CMK (cell line): ENCODE measurements at places on chromosomes 1 and 21.

DNA sequence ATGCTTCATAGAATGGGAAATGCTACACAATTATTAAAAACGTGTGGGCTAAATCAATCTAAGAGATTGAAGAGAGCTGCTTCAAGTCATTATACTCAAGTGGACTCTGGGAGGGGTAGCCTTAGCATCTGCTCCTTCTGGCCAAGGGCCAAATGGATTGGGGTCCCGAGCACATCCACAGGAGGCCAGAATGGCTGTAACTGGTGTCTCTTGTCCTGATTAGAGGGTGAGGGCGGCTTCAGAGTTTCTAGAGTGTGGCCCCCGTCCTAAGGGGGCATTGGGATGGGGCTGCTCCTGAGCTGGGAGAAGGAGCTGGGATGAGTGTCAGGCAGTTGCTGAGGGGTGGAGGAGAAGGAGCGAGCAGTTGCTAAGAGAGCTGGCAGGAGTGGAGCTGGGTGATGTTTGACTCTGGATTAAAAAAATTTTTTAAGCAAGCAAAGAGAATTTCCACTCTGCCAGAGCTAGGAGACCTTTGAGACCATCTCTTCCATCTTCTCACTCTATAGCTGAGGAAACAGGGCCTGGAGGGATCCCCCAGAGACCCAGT, 71.3 kb upstream of the TLR5 start:
- no peak for DNase-seq

DNA sequence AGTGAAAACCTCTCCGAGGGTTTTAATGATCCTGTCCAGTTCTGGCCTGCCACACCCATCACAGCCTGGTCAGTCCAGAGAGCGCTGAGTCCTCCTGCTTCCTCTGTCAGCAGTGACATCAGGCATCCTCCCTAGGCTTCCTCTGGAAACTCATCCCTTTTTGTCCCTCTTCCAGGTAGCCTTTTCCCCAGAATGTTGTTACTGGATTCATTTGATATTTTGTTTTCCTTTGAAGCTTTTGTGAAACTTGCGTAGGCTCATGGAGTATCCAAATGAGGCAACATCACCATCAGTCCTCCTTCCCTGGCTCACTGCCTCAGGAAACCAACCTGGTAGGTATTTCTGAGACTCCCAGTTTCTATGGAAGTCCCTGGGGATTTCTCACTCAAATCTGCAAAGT, 27.0 kb upstream of the IGSF3 start:
- DNase-seq, result no peak

GRCh38 chr1:153357076-153357852, 390 bp upstream of the S100A9 start:
- DNase-seq, result no peak

- DNase-seq, result no peak
Measured at GRCh38 chr1:214455479-214455878, 95.9 kb downstream of the PTPN14 start.

DNA sequence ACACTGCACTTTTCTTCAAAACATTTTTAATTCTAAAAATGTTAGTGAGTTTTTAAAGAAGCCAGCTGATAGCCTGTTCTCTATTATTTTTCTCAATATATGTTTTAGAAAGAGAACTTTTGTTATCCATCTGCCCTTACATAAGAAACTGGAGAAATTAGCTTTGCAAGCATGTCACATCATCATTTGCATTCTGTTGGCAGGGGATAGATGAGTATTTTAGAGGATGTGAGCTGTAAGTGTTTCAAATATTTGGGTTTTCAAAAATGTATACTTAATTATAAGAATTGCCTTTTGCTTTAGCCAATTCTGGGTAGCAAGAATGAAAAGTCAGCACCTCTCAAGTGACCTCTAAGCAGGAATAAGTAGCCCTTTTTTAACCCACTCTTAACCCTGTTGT, 7.4 kb downstream of the NFIA start:
- DNase-seq, result no peak

DNA sequence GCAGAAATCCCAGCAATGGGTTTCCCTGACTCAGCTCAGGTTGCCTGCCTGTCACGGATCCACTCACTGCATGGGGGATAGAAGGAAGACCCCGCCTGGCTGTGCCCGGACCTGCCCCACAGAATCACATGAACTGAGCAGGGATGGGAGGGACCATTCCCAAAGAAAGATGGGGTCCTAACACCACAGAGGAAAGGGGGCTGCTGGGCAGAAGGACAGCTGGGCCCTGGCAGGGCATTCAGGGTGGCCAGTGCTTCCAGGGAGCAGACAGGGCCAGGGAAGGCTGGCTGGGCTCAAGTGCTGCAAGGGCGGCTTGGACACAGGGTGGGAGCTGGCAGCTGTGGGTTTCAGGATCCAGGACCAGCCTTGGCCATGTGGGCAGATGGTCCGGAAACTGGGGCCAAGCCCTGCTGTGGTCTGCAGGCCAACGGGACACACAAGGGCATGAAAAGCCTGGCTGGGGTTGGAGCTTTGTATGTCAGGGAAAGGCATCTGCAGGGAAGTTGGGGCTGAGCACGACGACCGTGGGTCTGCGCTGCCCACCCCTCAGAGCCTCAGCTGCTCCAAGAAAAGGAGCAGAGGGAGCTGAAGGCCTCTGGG, 723.9 kb downstream of the PTPRU start:
- DNase-seq, result no peak

DNA sequence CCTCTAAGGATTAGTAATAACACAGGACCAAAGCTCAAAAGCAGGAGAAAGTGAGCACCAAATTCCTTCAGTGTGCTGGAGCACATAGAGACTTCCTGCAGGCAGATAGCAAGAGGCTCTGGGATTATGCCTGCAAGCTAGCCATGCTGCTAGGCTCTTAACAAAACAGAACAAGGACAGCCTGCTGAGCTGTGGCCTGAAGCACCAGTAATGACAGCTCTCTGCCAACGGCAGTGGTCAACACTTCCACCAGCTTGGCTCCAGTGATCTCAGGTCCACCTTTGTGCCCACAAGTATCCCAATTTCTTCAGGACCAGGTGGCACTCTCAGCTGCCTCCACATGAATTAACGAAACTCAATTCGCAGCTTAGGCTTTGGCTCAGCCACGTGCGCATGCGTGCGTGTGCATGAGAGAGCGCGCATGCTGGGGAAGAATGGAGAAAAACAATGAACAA, 64.2 kb downstream of the SLC45A1 start:
- DNase-seq, result no peak
